Putamen (tissue), 1 donor: ENCODE measurements at places on chromosomes 13 and 19.

GRCh38 chr13:41900918-41901317, 60.0 kb downstream of the VWA8 start:
- no peak for DNase-seq

GRCh38 chr13:34344816-34345215, 526.9 kb downstream of the RFC3 start:
- DNase-seq = no peak

- DNase-seq = peak; percentile 20
These were observed 125.9 kb upstream of the GJB6 start for GRCh38 chr13:20358022-20358421.

GRCh38 chr13:63088226-63088625, 1672.6 kb upstream of the PCDH20 start:
- DNase-seq = no peak
